ENCODE measurements at places on chromosomes 11 and 22.

DNA sequence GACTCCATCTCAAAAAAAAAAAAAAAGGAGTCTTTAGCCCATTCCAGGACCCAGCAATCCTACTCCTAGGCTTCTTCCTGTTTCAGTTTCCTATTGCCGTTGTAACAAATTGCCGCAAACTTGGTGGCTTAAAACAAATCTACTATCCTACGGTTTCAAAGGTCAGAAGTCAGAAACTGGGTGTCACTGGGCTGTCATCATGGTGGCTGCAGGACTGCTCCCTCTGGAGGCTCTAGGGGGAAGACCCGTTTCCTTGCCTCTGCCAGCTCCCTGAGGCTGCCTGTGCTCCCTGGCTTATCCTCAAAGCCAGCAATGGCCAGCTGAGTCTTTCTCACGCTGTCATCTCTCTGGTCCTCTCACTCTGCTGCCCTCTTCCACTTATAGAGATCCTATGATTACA lies 8.7 kb upstream of the DAGLA start:
- peak; percentile 49 for DNase-seq

- DNase-seq = no peak
Observed at GRCh38 chr11:92819830-92820229, 149.6 kb upstream of the MTNR1B start.

DNA sequence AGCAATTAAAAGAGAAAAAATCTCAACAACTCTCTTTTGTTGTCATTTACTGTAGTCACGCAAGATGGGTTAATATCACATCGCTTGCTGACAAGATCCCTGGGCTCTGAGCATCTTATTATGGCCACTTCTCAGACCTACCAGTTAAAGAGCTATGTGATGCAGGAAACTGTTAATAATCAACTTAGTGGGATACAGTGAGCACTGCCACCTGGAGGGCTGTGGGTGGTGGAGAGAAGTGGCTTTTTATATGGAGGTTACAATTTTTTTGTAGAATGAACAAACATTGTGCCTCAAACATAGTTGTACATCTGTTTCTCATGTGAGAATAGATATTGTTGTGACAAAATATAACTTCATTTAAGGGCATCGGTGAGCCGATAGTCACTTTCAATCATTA lies 181.0 kb downstream of the TENM4 start:
- no peak for DNase-seq

- DNase-seq = no peak
Observed at GRCh38 chr22:46406349-46406748, 70.8 kb downstream of the TRMU start.

GRCh38 chr11:74341921-74342320 lies 30.5 kb upstream of the P4HA3 start:
- no peak for DNase-seq

- DNase-seq = no peak
Observed at GRCh38 chr11:84522331-84522730, 1104.8 kb downstream of the DLG2 start.

DNA sequence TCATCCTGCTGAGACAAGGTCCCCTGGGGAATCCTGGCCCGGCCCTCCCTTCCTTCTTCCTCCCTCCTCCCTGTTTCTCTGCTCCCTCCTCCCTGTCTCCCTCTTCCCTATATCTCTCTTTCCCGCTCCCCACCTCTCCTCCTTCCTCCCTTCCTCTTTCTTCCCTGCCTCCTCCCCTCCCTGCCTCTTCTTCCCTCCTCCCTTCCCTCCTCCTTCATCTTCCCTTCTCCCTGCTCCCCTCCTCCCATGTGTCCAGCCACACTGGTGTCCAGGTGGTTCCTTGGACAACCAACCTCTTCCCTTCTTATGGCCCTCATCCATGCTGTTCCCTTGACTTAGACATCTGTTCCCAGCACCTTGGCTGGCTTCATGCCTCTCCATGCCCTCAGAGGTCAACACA lies 258.1 kb downstream of the MN1 start:
- no peak for DNase-seq

DNA sequence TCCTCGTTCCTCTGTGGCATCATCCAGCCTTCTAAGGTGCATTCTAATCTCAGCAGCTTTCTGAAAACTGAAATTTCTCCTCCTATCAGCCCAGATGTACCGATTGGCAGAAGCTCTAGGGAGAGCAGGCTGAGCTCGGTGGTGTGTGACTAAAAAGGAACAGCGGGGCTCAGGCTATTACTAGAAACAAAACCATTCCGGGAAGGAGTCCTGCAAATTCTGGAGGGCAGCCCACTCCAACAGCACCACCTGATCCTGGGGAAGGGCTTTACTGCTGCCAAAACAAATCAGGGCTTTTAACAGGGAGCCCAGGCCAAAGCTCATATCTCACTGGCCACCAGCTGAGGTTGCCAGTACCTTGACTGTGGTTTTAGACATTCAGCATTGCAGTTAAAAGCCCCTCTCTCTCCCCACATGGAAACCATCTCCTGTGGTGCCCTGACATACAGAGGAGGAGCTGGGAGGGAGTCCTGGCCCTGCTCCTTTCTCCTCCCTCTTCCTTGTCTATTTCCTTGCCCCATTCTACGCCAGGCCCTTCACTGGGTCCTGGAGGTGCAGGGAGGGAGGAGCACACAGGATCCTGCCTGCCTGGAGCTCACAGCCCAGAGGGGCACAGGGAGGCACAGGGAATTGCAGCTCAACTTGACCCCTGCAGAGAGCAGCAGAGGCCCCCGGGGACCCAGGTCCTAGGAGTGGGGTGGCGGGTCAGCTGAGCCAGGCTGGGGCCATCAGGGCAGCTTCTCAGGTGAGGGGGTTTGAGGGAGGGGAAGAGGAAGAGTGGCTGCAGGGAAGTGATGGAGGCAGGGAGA lies 889 bp downstream of the PLAAT4 start:
- no peak for DNase-seq

DNA sequence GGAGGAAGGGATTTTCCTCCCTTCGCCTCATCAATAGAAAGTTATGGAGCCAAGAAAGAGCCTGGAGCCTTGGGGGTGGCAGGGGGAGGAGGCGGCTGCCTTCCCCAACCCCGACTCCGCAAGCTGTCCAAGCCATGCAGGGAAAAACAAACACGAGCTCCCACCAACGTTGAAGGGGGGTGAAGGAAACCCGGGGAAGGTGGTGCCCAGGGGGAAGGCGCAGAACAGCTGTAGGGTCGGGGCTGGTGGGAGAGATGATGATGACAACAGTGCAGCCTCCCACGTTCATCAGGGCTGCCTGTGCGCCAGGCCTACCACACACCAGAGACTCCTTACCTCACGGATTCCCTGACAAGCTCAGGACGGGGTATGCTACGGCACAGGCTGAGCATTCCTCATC lies 73.5 kb downstream of the SCUBE1 start:
- no peak for DNase-seq

DNA sequence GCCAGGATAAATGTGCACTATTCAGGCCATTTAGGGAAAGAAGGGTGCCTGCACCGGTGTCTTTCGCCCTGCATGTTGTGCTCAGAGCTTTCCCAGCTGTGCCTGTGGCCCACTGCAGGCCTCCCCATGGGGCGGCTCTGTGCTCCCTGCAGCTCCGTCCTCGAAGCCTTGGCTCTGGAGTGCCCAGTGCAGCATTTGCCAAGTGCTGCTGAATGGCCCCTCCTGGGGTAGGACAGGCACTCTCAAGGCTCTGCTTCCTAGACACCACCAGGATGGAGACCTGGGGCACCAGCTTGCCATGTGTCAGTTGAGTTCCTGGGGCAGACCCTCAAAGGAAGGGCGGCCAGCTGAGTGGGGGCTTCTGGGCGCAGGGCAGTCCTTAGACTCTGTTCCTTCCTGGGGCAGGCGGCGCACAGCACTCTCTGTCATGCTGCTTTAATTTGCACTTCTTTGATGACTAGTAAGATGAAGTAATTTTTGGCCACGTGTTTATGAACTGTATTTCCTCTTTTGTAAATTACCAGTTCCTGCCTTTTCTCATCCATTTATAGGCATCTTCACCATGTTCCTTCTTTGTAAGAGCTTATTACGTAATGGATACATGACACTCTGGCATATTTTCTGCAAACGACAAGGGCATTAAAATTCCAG lies 32.1 kb upstream of the GNB1L start:
- DNase-seq = no peak

- DNase-seq = no peak
Observed at GRCh38 chr22:27799015-27799826, 2.3 kb downstream of the MN1 start.

DNA sequence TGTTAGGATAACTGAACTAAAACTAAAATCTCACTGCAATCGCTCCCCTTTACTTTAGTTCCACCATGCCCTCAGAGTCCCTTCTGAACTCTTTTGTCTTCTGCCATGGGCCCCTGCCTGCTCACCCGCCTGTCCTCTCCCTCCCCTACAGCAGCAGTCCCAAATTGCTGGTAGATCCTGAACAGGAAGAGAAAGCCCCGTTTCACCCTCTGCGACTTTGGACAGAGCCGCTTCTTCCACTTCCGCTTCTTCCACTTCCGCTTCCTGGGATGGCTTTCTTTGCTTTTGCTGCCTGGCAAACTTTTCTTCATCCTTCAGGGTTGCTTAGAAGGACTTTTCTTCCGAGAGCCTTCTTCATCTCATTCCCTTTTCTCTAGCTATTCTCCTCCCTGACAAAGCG lies 35.7 kb upstream of the TLCD5 start:
- no peak for DNase-seq

GRCh38 chr22:48943567-48944432 lies 883.9 kb downstream of the BRD1 start:
- peak; percentile 9 for DNase-seq

GRCh38 chr11:62545437-62546243 lies 966 bp downstream of the AHNAK start:
- DNase-seq = peak; percentile 92

- DNase-seq = peak; percentile 39
Observed at GRCh38 chr11:27795955-27796861, 96.0 kb upstream of the BDNF start.

DNA sequence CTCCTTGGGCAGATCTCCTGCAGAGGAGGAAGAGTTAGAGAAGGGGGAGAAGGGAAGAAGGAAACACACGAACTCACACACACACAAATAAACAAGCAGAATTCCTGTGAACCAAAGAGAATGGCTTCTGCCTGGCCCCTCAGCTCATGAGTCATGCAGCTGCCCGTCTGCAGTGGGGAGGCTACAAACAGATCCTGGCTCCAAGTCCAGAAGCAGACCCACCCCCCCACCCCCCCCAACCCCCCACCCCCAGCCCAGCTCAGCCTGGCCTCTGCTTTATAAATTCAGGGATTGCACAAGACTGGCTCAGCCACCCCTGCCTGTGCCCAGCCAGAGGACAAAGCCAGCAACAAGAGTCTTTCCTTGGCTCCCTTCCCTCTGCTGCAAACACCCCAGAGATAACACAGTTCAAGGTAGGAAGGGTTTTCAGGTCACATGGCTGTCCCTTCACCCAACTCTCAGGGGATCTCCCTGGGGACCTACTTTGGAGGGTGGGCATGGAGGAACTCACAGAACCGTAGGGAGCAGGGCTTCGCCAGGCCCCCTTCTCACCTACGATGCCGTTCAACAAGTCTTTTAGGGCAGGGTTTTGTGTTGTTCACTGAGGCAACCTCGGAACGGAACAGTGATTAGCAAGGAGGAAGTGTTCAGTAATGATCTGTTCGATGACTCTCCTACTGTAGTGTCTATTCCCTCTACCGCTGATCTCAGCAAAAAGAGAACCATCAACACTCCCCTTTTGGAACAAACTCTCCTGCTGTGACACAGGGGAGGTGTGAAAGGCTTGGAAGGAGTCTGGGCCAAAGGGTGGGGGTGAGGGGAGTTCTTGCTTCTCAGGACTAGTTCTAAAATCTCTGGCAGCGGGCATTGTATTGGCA lies 35.5 kb downstream of the RPL27A start:
- DNase-seq = no peak

DNA sequence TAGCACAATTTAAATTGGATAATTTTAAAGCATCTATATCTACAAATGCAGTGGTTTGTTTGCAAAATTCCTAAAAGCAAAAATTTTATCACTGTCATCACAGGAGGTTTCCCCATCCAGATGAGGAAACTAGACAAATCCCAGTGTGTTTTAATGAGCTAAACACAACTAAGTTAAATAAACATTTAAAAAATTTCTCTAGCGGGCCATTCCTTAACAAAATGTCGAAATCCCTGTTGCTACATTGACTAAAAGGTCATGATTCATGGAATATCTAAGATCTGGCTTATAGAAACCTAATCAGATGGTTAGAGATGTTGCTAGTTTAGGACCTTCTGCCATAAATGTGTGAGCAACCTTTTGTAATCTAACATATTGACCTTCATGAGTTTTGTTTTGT lies 107.3 kb upstream of the BDNF start:
- no peak for DNase-seq

DNA sequence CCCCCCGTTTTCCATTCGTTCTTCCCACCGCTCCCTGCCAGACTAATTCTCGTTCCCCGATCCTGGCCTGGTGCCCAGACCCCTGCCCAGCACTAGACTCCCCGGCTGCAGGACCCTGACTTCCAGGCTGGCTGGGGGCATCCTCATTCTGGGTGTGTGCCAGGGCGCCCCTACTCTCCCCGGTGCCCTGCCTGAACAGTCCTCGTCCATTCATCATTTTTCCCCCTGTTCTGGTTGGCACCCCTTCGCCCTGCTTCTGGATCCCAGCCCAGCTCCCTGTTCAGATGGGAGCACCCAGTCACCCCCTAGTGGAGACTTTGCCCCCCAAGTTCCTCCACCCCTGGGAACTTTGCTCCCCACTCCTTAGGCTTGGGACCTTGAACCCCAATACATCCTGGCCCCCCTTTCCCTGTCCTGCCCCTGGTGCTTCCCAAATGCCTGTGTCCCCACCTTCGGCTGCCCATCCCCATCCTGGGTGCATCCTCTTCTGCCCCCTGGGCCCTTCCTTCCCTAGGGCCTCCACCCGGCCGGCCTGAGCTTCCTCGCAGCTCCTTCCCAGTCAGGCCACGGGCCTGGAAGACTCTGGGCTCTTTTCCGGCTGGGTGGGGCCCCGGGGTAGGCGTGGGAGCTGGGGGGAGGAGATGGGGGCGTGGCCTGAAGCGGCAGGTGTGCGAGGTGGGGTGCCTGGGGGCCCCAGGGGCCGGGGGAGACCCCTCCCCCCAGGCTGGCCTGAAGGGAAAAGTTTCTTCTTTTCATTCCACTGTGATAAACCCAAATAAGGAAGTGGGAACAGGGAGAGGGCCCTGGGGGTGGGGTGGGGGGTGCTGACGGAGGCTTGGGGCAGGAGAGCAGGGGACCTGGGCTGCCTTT lies 908 bp downstream of the PLCB3 start:
- DNase-seq = no peak

GRCh38 chr11:820655-821511 lies 2.2 kb downstream of the PNPLA2 start:
- DNase-seq = no peak

- no peak for DNase-seq
Observed at GRCh38 chr22:24107661-24108060, 73.6 kb upstream of the SUSD2 start.

DNA sequence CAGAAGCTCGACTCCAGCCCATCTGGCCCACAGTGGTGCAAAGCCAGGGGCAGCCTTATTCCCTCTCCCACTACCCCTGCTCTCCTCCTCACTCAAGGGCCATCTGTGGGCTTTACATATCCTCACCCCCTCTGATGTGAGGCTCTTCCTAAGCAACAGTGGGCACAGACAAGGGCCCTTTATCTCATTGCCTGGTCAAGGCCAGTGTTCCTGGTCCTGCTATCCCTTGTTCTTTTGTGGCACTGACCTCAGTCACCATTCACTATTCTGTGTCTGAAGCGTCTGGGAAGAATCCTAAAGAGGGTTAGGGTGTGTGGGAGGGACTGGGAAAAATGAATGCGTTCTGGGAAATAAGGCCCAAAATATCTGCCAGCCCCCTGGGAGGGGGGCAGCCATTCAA lies 7.3 kb downstream of the DNAL4 start:
- no peak for DNase-seq

Measured in NCI-H526 (cell line).